RWPE2 (cell line): ENCODE measurements at places on chromosomes 5 and 9.
A peak's percentile ranks its signal among the peaks of the same experiment; 100 is the strongest.

- no peak for DNase-seq
Observed at GRCh38 chr9:7479300-7479699, 320.3 kb downstream of the DMAC1 start.

DNA sequence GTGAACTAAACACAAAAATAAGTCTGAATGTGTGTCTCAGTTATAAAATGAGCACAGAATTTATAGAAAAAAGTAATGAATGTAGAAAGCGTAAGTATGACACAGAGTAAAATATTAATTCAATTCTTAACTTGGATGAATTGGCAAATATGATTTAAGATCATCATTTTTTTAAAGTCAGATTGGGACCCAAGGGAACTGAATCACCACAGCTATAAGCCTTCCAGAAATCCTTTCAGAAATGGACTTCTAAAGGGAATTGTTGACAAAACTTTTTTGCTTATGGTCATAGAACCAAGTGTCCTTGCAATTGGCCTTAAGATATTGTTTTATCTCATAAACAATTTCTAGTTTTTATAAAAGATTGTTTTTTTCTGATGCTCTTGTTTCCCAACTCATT lies 495.1 kb upstream of the DAB2 start:
- no peak for DNase-seq

- no peak for DNase-seq
Observed at GRCh38 chr5:67636091-67636490, 439.5 kb upstream of the CD180 start.

DNA sequence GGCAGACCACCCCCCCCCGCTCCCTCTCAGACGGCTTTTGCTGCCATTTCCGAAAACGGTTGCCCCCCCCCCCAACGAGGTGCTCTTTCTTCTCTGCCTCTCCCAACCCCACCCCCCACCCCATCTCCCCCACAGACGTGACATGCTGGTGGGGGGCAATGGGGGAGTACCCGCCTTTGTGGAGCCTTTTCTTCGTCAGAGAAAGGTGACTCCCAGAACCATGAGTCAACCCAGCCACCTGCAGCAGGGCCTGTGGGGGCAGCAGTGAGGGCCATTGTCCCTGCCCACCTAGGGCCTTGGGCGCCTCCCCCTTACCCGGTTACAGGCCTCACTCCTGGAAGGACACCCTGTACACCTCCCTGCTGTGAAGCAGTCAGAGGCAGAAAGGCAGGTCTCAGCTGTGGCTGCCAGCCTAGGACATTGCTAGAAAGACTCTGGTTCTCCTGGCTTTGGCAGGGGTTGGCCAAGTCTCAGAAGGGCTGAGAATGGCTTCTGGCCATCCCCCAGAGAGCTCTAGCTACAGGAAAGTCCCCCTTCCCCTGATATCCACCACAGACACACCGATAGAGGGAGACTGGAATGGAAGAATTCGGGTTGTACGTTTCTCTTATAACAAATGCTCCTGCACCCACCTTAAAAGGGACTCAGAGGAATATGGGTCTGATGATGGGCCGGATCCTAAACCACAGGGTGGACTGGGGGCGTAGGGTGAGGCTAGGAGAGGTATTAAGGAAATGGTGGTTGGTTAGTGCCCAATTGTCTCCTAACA lies 2.2 kb downstream of the DNAJB5 start:
- DNase-seq: peak; percentile 62

GRCh38 chr9:98610211-98610610 lies 98.5 kb downstream of the GABBR2 start:
- peak; percentile 16 for DNase-seq

GRCh38 chr5:140338336-140338735 lies 8.1 kb downstream of the HBEGF start:
- DNase-seq: no peak

DNA sequence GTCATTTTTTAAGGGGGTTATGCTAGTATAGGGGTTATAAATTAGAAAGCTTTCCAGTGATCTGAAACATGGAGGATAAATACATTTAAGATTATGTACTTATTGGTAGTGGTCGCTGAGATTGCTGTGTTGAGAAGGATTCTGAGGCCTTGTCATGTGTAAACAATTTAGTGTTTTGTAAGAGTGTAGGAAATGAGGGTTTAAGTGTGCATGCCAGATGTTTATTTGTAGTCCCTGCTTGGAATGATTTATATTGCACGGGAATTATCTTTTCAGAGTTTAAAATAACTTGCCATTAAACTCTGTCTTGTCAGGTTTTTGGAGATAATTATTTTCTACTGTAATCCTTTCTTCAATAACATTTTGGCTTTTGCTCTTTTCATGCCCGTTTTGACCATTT lies 19.4 kb downstream of the ZNF618 start:
- no peak for DNase-seq

DNA sequence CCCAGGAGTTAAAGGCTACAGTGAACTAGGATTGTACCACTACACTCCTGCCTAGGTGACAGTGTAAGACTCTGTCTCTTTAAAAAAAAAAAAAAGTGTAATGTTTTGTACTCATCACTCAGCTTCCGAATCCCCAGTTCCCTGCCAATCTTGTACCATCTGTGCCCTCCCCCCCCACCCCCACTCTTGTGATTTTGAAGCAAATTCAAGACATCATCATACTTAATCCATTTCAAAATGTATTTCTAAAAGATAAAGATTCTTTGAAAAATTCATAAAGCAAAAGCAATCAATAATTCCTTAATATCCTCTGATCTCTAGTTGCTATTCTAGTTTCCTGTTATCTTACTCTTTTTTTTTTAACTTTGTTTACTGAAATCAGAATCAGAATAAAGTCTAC lies 34.9 kb upstream of the HMCN2 start:
- no peak for DNase-seq

- no peak for DNase-seq
Observed at GRCh38 chr5:35626108-35626507, 8.4 kb downstream of the SPEF2 start.

- DNase-seq: no peak
Observed at GRCh38 chr9:73667749-73668148, 516.1 kb downstream of the ANXA1 start.

DNA sequence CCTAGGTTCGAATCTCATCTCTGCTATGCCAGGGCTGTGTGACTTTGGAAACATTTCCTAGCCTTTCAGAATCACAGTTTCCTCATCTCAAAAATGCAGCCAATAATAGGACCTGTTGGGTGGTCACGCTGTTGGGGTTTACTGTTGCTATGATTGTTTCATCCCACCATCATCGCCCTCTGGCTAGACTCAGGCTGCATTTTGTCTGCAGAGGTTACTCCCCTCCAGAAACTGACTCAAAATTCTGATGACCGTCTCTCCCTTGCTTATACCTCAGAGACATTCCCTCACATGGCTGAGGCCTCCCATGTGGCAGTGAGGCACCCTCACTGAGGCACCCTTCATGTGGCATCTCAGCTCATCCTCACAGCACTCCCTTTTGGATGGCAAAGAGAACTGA lies 61.6 kb downstream of the COL27A1 start:
- no peak for DNase-seq

DNA sequence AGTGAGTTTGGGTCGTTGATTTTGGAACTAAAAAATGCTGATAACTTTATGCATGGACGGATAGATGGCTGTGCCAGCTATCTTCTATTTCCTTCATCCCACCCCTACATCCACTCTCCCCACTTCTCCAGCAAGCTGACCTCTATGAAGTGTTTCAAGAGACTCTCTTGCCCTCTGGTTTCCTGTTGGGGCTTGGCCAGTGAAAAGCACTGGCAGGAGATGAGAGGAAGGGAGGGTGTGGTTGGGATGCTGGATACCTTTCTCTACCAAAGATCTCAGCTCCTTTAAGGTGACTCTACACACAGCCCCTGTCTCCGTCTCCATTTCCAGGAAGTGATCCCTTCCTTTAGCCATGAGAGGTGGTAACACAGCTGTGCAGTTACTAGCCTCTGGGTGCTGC lies 30.0 kb upstream of the JMY start:
- no peak for DNase-seq

- DNase-seq: no peak
Observed at GRCh38 chr5:143426437-143426991, 23.0 kb upstream of the NR3C1 start.

GRCh38 chr5:138969323-138970002 lies 94.3 kb upstream of the LRRTM2 start:
- DNase-seq: peak; percentile 31
